ENCODE measurements at places on chromosomes 3 and 15.

DNA sequence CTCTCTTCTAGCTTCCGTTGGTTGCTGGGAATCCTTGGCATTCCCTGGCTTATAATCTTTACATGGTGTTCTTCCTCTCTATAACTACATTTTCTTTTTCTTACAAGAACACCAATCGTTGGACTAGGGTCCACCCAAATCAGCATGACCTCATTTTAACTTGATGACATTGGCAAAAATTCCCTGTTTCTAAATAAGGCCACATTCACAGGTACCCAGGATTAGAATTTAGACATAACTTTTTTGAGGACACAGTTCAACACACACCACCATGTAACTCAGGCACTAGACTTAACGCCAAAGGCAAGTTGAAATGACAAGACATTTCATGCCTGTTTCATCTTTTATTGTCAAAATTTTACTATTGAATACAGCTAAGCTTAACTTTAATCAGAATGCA, 93.0 kb downstream of the NECTIN3 start:
- no peak for DNase-seq

- no peak for DNase-seq
These were observed 23.3 kb downstream of the CFAP100 start for GRCh38 chr3:126417981-126418530.

DNA sequence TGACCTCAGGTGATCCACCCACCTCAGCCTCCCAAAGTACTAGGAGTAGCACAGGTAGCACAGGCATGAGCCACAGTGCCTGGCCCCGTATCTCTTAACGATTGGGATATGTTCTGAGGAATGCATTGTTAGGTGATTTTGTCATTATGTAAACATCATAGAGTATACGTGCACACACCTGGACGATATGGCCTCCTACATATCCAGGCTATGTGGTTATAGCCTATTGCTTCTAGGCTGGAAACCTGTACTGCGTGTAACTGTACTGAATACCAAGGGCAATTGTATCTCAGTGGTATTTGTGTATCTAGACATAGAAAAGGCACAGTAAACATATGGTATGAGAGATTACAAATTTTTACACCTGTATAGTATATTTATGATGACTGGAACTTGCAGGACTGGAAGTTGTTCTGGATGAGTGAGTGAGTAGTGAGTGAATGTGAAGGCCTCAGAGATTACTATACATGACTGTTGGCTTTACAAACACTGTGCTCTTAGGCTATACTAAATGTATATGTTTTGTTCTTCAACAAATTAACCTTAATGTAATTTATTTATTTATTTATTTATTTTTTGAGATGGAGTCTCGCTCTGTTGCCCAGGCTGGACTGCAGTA, 120.7 kb downstream of the MBNL1 start:
- DNase-seq = no peak

DNA sequence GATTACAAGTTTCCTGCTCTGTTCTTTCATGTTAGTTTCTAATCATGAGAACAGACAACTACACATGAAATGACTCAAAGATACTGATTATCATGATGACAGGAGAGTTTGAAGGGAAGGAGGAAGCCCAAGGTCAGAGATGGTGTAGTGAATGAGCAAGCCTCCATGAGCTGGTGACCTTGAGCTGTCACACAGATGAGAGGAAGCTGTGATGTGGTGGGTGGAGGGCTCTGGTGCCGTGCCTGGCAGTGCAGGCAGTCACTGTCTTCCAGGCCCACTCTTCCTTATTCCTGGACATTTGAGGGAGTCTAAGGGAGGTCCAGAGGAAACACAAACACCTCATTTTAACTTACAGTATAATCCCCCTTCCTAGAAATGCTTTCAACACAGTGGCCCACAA, 133.4 kb upstream of the ROPN1 start:
- DNase-seq = no peak

DNA sequence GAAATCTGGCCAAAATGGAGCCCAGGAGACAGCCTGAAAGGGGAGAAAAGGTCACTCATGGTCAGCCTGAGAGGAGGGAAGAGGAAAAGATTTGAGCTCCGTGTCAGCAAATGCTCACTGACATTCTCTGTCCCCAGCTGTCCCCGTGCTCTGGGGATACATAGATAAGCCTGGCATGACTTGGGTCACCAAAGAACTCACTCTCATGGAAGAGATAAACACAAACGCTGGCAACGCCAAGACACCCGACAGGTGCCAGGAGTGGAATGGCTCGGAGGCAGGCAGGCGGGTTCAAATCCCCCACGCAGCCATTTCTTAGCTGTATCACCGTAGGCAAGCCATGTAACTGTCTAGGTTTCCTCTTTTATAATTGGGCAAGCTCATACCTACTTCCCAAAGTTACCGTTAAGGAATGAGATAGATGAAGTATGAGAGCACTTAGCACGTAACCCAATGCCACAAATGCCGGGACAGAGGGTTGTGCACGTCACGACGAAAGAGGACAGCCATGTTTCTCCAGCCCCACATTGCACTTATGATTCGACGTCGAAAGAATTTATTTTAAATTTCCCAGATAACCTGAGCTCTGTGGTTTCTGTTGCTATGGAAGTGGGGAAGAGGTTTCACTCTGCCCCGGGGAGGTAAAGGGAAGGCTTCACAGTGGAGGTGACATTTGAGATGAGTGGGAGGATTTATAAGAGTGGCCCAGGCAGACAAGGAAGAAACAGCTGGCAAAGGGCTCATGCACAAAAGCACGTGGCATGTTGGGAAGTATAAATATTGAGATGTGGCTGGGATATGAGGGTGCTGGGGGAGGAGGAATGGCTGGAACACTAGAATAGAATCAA, 41.4 kb upstream of the TSEN2 start:
- DNase-seq = no peak

- DNase-seq = no peak
These were observed 523.1 kb upstream of the FRG2C start for GRCh38 chr3:75140904-75141615.

DNA sequence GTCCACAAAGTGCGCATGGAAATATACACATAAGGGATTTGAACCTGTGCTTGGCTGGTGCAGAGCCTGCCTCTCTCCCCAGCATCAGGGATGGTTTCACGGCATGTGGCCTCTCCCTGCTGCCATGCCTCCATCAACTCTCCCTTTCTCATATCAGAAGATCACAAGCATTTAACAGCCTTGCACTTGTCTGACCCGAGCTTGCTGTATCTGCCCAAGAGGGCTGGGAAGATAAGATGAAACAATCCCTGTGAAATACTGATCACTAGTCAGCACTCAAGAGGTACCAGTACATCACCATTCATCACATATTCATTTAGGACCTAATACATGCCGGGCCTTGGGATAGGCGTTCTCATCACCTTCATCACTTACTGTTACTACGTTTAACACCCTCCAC, 107.6 kb upstream of the ARHGEF3 start:
- no peak for DNase-seq

DNA sequence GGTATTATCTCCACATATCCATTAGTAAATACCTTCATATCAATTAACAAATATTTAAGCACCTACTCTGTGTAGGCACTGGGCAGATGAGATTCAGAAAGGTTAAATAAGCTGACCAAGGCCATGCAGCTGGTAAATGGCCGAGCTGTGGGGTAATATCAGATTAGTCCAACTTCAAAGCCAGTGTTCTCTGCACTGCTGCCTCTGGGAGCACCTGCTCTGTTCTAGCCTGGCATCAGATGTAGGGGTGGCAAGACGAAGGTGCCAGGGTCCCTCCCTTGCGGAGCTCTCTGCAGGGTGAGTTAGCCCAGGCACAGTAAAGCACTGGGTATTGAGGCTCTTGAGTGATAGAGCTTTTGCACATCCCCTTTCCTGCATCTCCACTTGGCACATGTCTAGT, 5.5 kb downstream of the TATDN2 start:
- DNase-seq = no peak

DNA sequence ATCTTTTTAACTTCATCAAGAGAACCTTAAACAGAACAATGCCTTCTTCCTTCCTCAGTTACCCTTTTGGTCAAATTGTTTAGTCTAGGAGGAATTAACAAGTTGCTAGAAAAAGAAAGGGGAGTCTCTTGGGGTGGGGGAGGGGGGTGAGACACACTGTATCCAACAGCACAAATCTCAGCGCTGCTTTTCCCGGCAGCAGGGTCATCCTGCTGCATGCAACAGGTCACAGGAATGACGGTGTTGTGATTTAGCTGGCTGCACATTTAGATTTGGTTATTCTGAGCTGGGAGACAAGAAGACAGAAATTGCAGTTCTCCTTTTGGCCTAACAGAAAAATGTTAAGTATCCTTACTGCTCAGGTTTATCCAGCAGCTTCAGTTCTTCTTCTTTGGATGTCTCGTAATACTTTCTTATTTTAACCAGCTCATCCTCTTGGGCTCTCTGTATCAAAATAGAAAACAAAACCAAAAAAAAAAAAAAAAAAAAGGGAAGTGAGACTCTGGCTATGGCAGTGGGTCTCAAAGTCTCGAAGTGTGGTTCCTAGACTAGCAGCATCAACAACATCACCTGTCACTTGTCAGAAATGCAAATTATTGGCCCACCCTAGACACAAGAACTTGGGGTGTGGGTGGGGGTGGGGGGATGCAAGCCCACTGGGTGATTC, 190.5 kb downstream of the GREM1 start:
- no peak for DNase-seq

GRCh38 chr3:35505181-35505580, 134.1 kb upstream of the ARPP21 start:
- DNase-seq = no peak

GRCh38 chr15:88465633-88466224, 1.5 kb downstream of the MRPL46 start:
- DNase-seq = peak; percentile 32

DNA sequence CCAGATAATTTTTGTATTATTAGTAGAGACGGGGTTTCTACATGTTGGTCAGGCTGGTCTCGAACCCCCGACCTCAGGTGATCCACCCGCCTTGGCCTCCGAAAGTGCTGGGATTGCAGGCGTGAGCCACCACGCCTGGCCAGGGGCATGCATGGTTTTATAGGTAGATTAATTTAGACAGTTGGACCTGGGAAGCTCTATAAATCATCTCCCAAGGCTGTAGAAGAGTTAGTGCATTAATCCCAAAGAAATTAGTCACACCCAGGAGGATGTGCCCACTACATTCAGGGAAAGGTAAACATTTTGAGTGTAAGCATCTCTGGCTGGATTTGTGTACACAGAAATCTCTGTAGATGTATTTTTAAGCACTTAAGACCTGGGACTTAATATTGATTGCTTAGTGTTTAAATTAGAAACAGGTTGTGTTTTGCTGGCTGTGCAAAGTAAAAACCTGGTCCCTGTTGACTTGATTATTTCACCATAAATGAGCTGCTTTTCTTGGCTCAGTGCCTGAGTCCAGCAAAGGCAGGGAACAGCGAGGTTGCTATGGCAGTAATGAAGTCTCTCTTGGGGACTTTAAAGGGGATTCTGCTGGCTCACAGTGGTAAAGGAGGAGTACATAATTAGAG, 19.2 kb downstream of the EXOSC7 start:
- peak; percentile 57 for DNase-seq

- DNase-seq = no peak
These were observed 29.5 kb downstream of the CLEC3B start for GRCh38 chr3:45055411-45056143.

GRCh38 chr3:12138044-12138443, 20.7 kb downstream of the TIMP4 start:
- peak; percentile 35 for DNase-seq

DNA sequence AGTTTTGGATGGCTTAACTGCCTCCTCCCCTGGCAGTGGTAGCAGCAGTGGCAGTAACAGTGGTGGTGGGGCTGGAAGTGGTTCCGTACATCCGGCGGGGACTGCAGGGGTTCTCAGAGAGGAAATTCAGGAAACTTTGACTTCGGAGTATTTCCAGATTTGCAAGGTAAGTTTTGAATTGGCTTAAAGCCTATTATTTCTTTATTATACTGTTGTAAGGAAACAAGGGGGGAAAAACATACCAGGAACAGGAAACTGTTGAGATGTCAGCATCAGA, 1.5 kb downstream of the STXBP5L start:
- DNase-seq = no peak

DNA sequence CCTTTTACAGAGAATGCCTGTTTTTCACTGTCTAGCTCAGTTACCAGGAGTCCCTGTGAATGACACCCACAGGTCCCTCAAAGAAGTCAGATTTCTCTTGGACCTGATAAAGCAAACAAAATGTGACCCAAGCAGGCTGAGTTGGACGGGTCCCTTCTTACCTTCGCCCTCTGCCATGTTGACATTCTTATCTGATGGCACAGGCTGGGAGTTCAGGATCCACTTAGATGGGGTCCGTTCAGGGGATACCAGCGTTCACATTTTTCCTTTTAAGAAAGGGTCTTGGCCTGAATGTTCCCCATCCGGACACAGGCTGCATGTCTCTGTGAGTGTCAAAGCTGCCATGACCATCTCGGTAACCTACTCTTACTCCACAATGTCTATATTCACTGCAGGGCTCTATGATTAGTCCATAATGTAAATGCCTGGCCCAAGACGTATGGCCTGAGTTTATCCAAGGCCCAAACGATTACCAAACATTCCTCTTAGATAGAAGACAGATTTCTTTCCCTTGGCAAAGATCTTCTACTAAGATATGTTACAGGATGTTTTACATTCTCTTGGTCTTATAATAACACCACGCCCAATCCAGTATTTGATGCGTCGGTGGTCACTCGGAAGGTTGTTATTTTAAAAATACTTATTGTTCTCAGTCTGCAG, 179.1 kb downstream of the THSD4 start:
- DNase-seq = peak; percentile 48

- DNase-seq = no peak
These were observed 14.7 kb downstream of the CCNB2 start for GRCh38 chr15:59119625-59120024.

- DNase-seq = no peak
These were observed 1.3 kb downstream of the SMCO1 start for GRCh38 chr3:196513697-196514349.

GRCh38 chr15:24761704-24762302, 86.2 kb downstream of the NPAP1 start:
- DNase-seq = peak; percentile 11

DNA sequence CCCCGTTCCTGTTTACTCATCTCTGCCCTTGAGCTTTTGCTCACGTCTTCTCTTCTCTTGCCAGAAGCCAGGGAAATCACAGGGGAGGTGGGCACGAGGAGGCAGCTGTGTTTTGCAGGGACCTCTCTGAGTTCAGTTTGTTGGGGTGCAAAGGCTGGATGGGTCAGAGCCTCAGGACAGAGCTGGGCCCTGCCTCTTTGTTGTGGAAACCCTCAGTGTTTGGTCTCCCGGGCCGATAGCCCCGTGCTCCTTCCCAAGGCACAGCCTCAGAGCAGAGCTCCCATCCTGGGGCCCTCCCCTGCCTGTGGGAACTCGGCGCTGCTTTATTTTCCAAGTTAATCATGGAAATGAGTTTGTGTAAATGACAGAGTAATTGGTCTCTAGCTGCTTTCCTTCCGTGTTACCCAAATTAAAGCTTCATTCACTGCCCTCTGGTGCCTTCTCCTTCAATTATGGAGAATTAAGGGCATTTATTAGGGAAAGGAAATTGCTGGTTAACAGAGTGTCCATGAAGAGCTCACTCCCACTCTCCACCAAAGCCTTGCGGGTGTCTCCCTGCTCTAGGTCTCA, 40.9 kb downstream of the BDH1 start:
- no peak for DNase-seq

GRCh38 chr3:158875700-158876099, 73.8 kb downstream of the MFSD1 start:
- DNase-seq = no peak

- peak; percentile 73 for DNase-seq
These were observed 68.9 kb downstream of the NPTN start for GRCh38 chr15:73564255-73564654.
